ENCODE measurements at places on chromosomes 4 and X. TPM values are rescaled to one million over a fixed set of nuclear protein-coding genes. Genes with fewer than 3 reads are reported as not detected.

- DNase-seq: no peak
Measured at GRCh38 chrX:149949743-149950436, 11.6 kb upstream of the EOLA2 start.

EXOC1L gene
- not detected for total RNA-seq

PIR gene
- 85.8 TPM for total RNA-seq

- DNase-seq: no peak
Measured at GRCh38 chr4:20684852-20685763, 15.2 kb upstream of the PACRGL start.

FHIP1A gene
- total RNA-seq: 40.8 TPM

GRCh38 chr4:86857341-86858052, 8.3 kb upstream of the SLC10A6 start:
- DNase-seq: no peak

KCND1 gene
- total RNA-seq: 0.96 TPM

GRCh38 chrX:17860811-17861488, at the start of gene RAI2:
TSS of gene RAI2 (minus strand) at chrX:17861298. CDS start at chrX:17802010, 59,288 bp downstream.
- peak; percentile 22 for DNase-seq

DNA sequence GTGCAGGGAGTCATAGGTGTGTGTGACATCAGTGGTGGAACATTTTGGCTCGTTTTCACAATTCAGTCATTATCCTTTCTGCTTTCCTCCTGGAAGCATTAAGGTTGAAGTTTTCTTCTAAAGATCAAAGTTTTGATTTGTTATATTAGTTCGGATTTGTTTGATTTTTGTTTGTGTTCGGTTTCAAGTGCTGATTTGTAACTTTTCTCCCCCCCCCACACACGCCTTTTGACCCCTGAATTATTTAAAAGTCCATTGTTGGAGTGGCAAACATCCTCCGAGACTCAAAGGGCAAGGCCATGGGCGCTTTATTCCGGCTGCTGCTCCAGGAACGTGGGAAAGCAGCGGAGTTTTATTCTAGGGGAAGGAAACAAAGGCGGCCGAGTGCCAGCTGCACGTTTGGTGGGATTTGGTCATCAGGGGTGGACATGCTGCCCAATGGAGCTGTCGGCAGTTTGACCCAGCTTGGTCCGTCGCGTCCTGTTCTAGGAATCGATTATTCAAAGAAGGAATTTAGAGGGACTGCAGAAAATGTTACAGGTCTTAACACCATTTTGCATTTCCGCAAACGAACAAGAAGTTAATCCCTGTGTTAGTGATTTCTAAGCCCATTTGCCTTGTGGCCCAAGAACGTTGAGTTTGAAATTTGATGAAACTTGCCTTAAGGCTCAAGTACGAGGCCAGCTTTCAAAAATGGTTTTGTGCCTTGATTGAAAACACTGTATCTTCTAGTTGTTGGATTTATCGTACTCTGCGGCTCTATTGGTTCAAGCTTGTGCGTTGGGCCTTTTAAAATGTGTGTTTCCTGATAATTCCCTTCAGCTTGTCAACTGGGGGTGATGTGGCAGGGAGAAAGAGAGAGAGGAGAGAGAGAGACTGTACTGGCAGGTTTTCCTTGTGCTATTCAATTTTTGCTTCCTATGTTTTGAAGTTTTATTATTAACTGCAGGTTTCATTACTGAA, 565 bp upstream of the ZNF41 start:
- DNase-seq: peak; percentile 16

SSX4 gene
- not detected for total RNA-seq

DNA sequence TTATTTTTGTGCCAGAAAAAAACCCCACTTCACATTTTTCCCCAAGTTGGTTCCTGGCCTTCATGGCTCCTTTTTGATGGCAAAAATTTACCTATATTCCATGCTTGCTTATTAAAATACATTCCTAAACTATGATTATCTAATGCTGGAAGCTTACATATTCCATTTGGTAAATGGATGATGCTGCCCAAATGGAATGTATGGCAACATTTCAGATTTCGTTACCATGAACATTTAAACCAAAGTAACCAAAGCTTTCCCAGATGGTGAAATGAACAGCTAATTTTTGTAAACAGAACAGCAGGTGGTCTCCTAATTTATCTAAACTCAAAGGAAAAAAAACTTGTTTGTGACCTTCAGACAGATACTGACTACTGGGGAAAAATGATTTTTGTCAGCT, 110.8 kb upstream of the TEX13A start:
- DNase-seq: no peak

AR gene
- total RNA-seq: 2.4 TPM

- DNase-seq: peak; percentile 24
Measured at GRCh38 chr4:7295911-7296660, 103.7 kb downstream of the SORCS2 start.

MTCP1 gene
- 4.4 TPM for total RNA-seq

DNA sequence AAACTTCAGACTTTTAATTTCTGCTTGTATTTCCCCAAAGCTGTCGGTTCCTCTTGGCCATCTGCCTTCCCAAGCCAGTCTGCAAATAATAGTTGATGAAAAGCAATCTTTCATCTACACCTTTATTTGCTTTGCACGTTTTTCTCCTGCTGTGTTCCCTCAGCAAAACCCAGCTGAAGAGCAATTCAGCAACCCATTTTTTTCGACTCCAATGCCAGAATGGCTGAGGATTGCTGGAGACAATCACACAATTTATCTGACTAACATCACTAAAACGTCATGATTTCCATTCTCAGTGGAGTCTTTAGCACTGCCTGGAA, 94.3 kb downstream of the GPRIN3 start:
- DNase-seq: no peak

CT45A10 gene
- not detected for total RNA-seq

IBSP gene
- not detected for total RNA-seq

GRCh38 chrX:86154553-86154952, 6.3 kb downstream of the DACH2 start:
- no peak for DNase-seq

GRCh38 chr4:98950925-98951324, 22.0 kb upstream of the EIF4E start:
- DNase-seq: no peak

GRCh38 chr4:96326846-96327245, 487.0 kb downstream of the PDHA2 start:
- no peak for DNase-seq

GRCh38 chrX:13276991-13277390, 42.9 kb downstream of the ATXN3L start:
- no peak for DNase-seq

DNA sequence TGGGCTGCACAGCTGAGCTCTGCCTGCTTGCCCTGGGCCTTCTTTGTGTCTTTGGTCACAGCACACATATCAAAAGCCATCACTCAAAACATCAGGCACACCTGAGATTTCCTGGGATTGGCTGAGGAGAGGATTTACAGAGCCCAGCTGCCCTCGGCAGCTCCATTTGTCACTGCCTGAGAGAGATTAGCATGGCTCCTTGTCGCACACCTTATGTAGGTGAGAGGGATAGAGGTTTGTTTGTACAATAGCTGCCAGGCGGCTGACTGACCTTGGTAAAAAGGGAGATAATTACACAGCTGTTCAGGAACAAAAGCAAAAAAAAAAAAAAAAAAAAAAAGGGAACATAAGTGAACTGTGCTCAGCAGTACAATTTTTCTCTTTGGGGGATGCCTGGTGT, 63.2 kb downstream of the MGST2 start:
- peak; percentile 21 for DNase-seq

Data from transverse colon (tissue), 4 donors.